ENCODE measurements at places on chromosomes 2 and 18.

DNA sequence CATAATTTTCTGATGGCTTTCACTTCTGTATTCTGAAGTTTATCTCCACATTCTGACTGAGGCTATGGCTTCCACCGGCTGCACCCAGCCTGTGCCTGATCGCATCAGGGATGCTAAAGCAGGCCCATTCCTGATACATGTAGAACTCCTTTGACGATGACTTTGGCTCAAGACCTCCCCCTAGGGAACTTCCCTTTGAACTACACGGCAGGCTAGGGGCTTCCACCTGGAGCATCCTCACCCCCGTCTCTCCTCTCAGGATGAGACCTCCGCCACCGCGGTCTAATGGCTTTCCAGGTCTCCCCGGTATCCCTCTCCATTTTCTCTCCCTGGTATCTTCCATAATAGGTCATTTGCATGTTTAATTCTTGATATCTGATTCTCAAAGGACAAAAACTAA is 214.9 kb upstream of the CHST9 start:
- no peak for DNase-seq

DNA sequence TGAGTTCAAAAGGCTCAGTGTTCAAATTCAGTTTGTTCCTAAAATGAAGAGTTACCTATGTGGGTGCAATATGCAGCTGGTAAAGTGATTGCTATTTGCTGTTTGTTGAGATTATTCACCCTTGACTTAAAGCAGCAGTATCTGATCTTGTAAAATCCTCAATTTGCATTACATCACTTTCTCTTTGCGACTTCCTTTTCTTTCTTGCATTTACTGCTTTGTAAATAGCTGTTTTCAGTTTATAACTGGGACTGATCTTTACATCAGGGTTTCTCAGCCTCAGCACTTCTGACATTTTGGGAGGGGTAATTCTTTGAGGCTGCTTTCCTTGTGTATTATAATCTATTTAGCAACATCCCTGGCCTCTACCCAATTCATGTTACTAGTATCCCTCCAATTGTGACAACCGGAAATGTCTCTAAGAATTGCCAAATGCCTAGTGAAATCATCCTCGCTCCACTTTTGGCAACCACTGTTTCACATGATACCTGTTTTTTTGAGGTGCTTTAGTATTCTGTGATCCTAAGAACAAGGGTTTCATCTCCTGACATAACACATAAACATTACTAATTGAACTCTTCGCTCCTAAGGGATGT is 12.1 kb upstream of the ERCC3 start:
- DNase-seq: no peak

GRCh38 chr2:158723181-158723838 is 71.8 kb upstream of the DAPL1 start:
- no peak for DNase-seq

GRCh38 chr2:108240966-108241365 is 1.2 kb downstream of the SULT1C3 start:
- no peak for DNase-seq

- no peak for DNase-seq
Measured at GRCh38 chr2:37616677-37617005, 54.8 kb downstream of the CDC42EP3 start.

DNA sequence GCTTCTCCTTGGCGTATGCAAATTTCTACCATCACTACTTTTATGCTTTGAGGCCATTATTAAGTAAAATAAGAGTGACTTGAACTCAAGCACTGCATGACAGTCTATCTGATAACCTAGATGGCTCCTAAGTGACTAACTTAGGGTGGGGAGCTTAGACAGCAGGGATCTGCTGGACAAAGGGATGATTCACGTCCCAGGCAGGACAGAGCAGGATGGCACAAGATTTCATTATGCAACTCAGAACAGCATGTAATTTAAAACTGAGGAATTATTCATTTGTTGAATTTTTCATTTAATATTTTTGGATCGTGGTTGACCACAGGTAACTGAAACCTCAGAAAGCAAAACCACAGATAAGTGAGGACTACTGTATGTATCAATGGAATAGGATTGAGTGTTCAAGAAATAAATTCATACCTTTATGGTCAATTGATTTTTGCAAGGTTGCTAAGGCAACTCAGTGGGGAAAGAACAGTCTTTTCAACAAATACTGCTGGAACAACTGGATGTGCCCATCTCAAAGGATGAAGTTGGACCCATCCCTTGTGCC is 115.3 kb downstream of the MBD2 start:
- no peak for DNase-seq

- no peak for DNase-seq
Measured at GRCh38 chr2:207465894-207466293, 63.9 kb upstream of the CREB1 start.

DNA sequence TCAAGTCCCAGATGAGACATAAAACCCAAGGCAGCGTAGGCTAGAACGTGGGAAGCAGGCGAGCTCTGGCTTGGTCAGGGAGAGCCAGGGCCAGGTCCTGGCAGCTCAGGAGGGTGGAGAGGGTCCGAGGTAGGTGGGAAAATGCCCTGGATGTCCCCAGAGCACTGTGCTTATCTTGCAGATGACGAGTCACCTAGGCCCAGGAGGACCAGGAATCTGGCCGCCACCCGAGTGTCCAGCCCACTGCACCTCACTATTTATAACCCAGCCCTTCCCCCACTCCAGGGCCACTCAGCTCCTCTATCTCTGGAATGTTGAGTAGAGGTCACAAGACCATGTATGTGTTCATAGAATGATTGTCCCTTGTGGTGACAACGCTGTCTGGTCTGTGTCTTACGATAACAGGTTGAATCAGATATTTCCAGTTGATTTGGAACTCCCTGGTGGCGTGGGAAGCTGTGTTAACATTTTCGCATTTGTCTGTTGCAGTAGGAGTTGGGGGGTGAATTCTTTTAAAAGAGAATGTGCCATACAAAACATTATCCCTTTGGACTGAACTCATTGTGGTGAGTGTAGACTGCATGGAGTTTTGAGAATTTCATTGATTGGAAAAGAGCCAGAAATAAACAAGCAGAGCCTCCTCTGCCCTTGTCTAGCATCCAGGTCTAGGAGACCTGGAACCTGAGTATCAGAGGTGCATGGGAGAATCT is 47.5 kb downstream of the EMILIN2 start:
- DNase-seq: no peak

DNA sequence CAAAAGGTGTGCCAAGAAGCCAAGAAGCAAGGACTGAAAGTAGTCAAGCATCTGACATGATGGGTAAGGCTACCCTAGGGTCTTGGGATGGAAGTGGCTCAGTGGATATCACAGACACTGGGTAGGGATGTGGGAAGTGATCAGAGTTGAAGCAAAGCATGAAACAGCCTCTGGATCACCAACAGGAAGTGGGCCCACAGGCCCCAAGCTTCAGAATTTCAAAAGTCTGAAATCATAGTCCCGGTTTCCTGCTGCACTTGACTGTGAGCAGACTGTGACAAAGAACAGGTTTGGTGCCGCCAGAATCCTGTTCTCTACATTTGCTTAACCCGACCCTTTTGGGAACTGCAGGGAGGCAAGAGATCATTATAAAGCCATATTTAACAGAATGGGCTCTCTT is 57.4 kb downstream of the SP100 start:
- peak; percentile 37 for DNase-seq

DNA sequence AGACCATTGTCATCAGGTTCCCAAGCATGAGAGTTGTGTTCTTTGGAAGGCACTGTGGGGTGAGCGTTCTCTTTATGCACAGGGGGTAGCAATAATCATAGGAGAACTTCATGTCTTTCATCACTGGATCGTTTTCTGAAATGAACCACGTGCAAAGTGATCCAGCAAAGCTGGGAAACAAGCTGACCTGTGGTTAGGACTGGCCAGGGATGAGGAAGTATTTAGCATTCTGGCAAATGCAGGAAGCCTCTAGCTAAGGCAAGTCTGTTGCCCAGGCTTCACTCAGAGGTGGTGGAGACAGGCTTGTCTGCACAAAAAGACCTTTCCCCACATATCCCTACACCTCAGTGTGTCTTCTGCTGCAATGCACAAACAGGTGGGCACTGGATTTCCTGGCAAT is 58.6 kb downstream of the MMADHC start:
- DNase-seq: no peak

DNA sequence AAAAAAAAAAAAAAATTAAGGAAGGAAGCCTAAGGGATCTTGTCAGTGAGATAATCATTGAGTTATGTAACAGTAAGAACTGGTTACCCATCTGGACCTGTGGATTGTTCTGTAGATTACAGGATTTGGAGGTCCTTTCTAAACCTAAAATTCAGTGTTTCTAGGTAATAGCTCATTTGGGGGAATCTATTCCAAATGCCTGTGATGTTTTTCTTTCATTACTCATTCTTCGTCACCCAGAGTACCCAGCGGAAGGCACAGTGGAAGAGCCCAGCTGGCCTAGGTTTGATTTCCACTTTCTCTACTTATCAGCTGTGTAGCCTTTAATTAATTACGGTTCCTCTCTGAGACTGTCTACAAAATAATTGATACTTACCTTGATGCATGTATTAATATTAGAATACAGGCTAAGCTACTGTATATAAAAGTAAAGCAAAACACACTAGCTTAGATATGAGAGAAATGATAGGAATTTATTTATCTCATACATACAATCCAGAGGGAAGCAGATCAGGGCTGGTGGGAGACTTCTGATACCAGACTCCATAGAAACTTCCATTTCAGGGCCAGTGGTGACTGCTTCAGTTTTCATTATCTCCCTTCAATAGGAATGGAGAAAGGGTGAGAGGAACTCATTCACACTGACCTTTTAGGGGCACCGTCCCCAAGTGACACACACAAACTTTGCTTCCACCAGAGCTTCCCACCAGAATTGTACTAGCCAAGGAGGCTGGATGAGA is 115.8 kb upstream of the NOSTRIN start:
- no peak for DNase-seq

DNA sequence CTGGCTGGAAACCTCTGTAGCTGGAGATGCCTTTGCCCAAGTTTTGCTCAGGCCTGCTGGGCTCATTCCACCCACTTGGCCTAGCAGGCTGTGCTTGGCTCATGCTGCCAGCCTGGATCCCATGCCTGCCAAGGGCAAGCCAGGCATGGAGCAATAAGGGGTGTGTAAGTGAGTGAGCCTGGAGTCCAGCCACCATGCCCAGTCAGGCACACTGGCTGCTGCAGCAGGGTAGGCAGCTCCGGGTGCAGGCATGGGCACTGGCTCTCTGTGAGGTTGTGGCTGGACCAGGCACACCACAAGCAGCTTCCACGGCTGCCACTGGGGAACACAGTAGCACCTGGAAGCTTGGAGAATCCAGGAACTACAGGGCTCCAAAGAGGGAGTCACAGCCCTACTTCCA is 147.7 kb upstream of the HS6ST1 start:
- DNase-seq: no peak

- DNase-seq: no peak
Measured at GRCh38 chr18:61209801-61210200, 123.4 kb upstream of the CDH20 start.

- no peak for DNase-seq
Measured at GRCh38 chr2:8285081-8285480, 396.8 kb upstream of the ID2 start.

DNA sequence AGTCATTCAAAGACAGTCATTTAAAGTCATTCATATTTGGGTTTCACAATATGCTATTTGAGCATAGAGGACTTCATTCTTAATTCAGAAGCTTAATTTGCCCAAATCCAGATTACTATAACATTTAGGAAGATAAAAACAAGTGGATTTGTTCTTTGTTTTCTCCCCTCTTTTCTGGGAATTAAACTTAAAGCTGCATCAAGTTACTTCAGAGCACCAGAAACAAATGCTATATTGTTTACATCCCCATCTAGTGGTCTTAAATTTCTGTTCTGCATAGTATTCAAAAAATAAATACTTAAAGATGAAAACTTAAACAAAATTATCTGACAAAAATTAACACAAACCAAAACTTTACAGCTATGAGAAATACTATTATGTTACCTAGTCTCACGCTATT is 34.7 kb upstream of the MARCHF7 start:
- no peak for DNase-seq

DNA sequence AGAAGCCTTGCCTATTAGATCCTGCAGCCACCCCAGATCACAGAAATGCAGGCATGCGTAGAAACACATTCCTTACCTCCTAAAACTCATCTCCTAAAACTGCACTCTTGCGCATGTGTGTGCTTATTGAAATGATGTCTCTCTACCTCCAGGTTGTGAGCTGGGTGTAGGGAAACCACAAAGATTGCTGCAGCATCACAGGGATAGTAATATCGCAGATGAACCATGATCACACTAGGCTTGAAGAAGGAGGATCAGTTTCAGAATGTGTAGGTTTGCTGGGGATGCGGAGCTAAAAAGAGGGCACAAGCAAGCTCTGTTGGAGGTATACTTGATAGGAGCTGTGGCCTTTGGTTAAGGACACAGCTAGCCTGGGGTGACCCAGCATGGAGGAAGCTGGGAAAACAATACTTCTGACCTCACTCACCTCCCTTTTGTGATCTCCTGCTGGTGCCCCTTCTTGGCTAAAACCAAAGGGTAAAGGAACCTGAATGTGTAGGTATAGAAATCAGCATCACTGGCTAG is 118.8 kb downstream of the SETBP1 start:
- DNase-seq: no peak

- DNase-seq: no peak
Measured at GRCh38 chr2:224033601-224034000, 5.5 kb downstream of the SERPINE2 start.

DNA sequence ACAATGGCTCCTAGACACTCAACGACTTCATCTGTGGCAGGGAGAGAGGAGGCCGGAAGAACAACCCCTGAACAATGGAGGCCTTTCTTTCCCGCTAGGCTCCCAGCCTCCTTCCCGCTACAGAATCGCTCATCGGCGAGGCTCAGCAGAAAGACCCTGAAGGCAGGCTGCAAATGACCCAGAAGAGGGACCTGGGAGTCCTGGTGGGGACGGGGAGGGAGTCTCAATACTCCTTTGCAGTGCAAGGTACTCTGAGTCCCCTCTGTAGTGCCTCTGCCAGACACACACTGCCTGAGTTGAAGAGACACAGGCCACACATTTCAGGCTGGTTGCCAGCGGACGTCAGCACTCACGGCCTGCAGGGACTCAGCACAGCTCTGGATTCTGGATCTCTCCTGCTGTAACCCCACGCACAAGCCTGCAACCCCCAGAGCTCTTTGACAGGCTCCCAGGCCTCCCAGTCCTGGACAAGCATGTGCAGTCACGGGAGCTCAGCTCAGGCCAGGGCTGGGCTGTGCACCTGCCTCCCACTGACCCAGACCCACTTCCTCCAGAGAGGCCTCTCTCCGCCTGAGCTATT is 6.1 kb downstream of the GPR17 start:
- no peak for DNase-seq

Data from CD4-positive, alpha-beta T cell treated with Interleukin-6 at 100 ng/mL for 8 hours (primary cell).